ENCODE measurements at places on chromosomes 13 and 19.

- no peak for DNase-seq
These were observed 16.3 kb upstream of the PSMD8 start for GRCh38 chr19:38358071-38358470.

DNA sequence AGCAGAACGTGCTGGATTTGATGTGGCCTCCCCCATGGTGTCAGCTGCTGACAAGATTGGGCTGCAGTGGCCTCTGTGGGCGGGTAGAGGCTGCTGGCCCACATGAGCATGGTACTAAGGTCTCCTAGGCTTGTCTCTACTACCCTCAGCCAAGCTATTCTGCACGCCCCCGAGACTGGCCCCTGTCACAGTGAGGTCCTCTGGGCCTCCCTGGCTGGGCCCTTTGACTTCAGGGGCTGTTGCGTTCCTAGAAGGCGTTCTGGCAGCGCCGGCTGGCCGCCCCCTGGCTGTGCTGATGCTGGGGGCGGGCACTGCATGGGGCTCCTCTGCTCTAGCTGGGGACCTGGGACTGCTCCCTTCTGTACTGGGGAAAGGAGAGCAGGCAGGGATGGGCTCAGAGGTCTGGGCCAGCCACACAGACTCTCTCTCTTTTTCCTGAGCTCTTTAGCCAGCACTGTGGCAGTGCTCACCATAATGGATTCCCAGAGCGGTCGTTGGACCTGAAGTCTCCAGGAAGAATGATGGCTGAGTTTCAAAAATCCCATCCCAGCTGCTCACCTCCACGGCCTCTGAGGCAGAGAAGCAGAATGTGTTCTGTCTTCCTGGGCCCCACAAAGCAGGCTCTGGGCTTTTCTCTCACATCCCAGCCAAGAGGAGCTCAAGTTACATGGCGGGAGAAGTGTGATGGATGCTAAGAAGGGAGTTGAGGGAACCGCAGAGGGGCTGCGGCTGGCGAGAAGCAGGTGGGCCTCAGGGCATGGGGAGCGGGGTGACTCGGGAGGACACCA, 32.3 kb downstream of the TSSK6 start:
- DNase-seq = no peak

DNA sequence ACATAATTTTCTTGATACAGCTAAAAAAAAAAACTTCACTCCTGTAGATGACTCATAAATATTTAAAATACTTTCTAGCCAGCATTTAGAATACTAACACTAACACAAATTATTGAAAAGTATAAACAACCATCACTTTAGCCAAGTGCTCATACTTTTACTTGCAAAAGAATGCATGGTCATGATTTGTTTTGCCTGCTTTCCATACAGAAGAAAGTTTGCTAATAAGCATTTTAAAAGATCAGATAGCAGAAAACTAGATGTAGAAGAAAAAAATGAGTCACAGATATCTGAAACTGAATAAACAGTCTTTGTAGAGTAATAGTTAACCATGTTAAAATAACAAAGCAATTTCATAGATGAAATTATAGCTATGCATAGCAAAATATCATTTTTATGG, 2280.4 kb upstream of the PCDH20 start:
- no peak for DNase-seq

- DNase-seq = no peak
These were observed 98.3 kb upstream of the KLF5 start for GRCh38 chr13:72960541-72960940.

GRCh38 chr13:56271686-56272085, 869.0 kb upstream of the PRR20A start:
- DNase-seq = no peak

- no peak for DNase-seq
These were observed 61.9 kb downstream of the TNFRSF19 start for GRCh38 chr13:23632048-23632582.

GRCh38 chr19:8630796-8631424, 477 bp downstream of the NFILZ start:
- no peak for DNase-seq

GRCh38 chr19:46614114-46614722, 10.7 kb downstream of the PTGIR start:
- DNase-seq = peak; percentile 71

DNA sequence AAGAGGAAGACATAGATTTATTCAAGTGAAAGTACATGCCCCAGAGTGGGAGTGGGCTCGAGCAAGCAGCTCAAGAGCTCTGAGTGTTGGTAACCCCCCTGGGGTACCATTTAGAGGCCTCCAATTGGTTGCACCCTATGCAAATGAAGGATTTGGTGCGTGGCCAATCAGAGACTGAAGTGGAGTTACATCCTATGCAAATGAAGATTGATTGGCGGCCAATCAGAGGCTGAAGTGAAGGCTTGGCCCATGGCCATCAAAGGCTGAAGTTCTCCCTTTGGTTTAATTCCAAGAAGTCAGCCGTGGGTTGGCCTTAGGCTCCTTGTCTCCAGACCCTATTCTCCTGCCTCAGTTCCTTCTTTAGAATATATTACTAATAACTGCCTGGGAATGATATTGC, 12.9 kb upstream of the IGFL1 start:
- DNase-seq = no peak

DNA sequence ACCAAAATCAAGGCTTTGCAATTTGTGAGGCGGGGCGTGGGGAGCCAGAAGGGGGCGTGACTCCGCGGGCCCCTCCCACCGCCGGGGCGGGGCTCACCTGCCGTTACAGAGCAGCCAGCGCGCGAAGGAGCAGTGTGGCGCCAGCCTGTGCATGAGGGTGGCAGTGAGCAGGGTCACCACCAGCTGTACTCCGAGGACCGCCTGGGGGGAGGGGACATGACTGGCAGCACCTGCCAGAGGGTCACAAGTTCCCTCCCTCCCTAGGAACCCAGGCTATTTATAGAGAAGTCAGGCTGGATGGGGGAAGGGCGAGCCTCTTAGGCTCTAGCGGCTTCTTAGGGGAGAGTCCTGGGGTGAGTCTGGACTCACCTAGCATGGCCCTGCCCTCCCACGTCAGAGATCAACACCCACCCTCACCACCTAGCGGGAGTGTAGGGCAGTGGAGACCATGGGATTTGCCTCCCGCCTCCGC, 3.6 kb downstream of the TMEM161A start:
- DNase-seq = no peak

DNA sequence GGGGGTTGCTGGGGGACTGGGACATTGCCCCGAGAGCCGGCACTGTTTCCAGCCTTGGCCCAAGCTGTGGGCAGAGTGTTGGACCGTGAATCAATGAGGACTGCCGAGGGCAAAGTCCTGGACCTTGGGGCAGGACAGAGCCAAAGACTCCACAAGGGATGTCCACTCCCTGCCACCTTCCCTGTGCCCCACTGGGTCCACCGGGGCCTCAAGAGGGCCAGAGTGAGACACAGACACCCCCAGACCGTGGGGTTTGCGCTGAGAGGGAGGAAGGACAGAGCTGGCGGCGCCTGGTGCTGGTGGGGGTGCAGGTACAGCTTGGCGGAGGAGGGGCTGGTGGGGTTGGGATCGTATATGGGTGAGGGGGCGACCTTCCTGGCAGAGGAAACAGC, 11.8 kb downstream of the MAST3 start:
- DNase-seq = no peak

Measured in GM12891 (cell line).